ENCODE measurements at places on chromosomes 1 and 21.

- peak; percentile 67 for DNase-seq
Measured at GRCh38 chr1:22428672-22429071, 23.0 kb upstream of the ZBTB40 start.

GRCh38 chr1:53639251-53639763 is 99.7 kb downstream of the GLIS1 start:
- peak; percentile 72 for DNase-seq

DNA sequence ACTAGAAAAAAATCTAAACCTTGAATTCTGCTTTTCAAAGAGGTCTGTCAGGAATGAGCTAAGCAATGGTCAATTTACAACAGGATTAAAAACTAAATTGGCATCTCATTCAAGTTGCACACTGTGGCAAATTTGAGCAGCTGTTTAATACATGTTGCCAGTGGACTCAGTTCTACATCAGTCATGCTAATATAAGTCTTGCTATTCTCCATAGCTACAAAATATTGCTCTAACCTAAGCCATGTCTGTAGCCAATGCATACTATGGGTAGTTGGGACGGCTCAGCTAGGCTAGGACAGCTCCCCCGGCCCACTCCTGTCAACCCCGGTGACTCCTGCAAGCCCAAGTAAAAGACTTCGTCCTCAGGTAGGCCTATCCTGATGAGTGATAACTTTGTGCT is 10.9 kb upstream of the VAV3 start:
- no peak for DNase-seq

- DNase-seq, result no peak
Measured at GRCh38 chr1:4591926-4592325, 62.5 kb upstream of the AJAP1 start.

- peak; percentile 49 for DNase-seq
Measured at GRCh38 chr1:207499573-207499972, 3.6 kb downstream of the CR1 start.

GRCh38 chr1:9100471-9101043 is 28.3 kb downstream of the GPR157 start:
- no peak for DNase-seq

DNA sequence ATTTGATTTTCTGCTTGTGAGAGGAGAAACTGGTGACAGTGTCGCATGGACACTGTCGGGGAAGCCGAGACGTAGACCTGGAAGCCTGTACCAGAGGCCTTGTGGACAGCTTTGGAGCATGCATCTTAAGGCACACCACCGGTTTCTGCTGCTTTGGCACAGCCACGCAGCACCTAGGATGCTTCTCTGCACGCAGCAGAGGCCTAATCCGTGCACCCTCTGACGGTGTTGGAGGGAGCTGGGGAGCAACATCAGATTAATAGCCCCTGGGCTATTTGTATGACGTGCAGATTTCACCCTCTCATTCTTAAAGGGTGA is 30.3 kb downstream of the TEX35 start:
- no peak for DNase-seq

GRCh38 chr1:15257309-15257708 is 10.3 kb downstream of the FHAD1 start:
- DNase-seq, result no peak

GRCh38 chr21:34513129-34513675 is 1.2 kb upstream of the KCNE1 start:
- no peak for DNase-seq

GRCh38 chr1:2643414-2644077 is 10.7 kb upstream of the MMEL1 start:
- no peak for DNase-seq

DNA sequence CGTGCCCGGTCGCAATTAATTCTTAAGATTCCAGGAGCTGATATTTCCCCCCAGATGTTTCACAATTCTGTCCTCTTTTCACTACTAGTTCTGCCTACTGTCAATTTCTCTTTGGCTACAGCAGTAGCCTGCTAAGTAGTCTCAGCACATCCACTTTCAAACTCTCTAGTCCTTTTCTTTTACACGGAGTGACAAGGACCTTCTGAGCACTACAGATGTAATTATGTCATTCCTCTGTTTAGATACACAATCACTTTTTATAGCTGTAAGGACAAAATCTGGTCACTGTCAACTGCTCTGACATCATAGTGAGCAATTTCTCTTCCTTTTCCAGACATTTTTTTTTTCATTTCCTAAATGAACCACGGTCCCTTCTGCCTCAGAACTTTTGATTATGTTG is 421.7 kb upstream of the CHRM3 start:
- no peak for DNase-seq

DNA sequence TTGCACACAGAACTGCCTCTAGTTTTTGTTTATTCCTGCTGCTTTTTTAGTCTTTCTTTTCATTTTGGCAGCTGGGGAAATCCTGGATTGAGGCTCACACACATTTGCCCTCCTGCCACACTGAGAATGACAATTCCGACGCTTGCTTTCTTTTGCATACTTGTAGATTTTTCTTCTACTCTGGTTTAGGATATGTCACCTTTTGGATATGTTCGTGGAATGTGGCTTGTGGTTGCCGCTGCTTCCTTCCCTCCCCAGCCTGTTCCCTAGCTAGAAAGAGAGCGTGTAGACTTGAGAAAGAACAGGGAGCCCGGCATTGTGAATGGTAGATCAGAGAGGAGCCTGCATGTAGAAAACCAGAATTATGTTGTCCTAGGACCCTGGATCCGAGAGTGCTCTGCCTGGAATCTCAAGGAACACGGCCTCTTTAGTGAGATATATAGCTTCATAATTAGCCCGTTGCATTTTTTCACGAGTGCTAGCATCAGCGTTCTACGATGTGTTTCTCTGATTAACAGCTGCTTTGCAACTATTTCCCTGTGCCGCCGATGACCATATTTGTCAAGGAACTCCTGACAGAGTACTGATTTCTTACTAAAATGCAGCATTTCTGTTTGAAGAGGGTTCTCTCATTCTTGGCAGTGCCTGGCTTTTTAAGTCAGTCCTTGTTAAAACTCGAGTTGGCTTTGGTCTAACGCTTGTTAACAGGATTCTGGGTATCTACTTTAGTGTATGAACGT is 56.2 kb downstream of the PEX14 start:
- no peak for DNase-seq

- DNase-seq, result peak; percentile 95
Measured at GRCh38 chr1:19765623-19766022, 34.1 kb downstream of the TMCO4 start.

- DNase-seq, result no peak
Measured at GRCh38 chr21:20789729-20790500, 208.3 kb upstream of the NCAM2 start.

GRCh38 chr1:54919367-54920359 is 32.7 kb upstream of the DHCR24 start:
- DNase-seq, result no peak

- DNase-seq, result no peak
Measured at GRCh38 chr1:7406641-7407543, 364.2 kb upstream of the VAMP3 start.

DNA sequence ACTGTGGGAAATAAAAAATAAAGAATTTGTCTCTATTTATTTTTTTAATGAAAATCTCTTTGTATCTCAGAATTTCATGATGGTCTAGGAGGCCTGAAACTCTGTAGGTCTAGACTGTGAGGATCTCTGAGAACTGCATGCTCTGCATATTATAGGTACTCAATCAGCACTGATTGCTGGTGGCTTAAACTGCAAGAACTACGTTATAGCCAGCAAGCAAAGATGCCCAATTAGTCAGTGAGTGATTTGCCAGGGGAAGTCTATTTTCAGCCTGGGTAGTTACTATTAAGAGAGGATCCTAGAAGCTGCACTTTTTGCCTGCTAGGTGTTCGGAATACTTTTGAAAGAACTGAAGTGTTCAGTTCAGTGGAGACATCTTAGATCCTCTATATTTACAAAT is 87.4 kb downstream of the GPR52 start:
- DNase-seq, result no peak
